ENCODE measurements at places on chromosomes 1 and 21.

DNA sequence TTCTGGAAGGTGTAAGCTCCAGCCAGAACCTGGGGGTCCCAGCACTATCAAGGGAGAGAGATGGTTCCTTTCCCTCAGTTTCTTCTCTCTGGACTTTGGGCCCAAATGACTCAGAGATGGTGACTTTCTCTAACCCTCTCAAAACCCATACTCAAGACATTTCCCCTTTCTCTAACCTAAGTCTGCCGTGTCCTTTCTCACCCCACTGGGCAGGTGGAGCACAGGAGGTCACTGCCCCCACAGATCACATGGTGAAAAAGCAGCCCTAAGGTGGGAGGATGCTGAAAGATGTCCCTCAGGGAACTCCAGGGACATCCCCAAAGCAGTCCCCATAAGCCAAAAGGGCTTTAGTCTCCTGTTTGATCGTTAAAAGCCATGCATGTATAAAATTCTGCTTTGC is 173.7 kb downstream of the HIVEP3 start:
- no peak for DNase-seq

DNA sequence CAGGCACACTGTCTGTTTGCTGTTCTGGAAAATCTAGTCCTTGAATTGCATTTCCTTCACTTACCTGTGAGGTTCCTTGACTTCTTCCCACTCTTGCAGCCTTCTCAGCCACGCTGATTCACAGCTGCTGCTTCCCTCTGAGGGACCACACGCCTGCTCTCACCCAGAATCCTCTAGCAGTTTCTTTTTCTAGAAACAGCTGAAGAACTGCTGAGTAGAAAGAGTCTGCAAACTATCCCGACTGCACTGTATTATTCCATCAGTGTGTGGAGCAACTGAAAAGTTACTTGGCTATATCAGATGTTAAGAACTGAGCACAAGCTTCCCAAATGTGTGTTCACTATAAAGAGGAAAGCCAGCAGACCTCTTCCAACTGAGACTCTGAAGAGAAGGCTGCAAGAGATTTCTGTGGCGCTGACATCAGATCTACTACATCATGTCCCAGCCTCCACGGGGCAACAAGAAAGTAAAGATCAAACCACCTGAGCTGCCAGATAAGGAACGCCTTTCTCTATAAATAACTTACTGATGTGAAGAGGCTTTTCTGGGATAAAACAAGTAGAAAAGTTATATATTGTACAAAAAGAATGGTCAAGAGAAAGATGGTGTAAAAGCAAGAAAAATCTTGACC is 226.6 kb downstream of the RERE start:
- no peak for DNase-seq

GRCh38 chr1:182662121-182662890 is 22.1 kb downstream of the RGS8 start:
- no peak for DNase-seq

DNA sequence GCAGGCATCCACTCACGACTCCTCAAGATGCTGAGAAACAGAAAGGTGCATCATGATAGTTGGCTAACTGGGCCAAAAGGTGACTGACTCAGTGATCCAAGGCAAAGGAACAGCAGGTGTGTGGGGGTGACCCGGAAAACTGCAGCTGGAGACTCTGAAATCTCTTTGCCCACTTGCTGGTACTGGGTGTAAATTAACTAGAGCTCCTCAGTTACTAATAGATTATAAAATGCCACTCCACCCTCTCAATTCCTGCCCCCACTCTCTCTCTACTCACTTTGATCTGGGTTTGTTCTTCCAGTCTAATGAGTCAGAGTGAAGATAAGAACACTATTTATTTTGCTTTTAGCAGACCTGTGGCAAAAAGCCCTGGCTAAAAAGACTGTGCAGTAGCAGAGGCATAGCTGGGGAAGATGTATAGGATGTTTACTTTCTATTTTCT is 7.2 kb upstream of the PIGC start:
- no peak for DNase-seq

- no peak for DNase-seq
Measured at GRCh38 chr1:222791006-222791710, 23.7 kb upstream of the DISP1 start.

GRCh38 chr1:98910827-98911226 is 93.8 kb downstream of the PLPPR5 start:
- no peak for DNase-seq

Data from NCI-H2029 treated with DMSO at 0.1 percent for 48 hours (cell line).